ENCODE measurements at places on chromosomes 7 and 10. TPM values are rescaled to one million over a fixed set of nuclear protein-coding genes. Genes with fewer than 3 reads are reported as not detected.

- no peak for DNase-seq
Measured at GRCh38 chr10:5782174-5782573, 31.1 kb downstream of the GDI2 start.

- no peak for DNase-seq
Measured at GRCh38 chr7:157409149-157409752, 72.4 kb downstream of the DNAJB6 start.

GRCh38 chr10:120827251-120827875, 23.8 kb upstream of the WDR11 start:
- no peak for DNase-seq

DNA sequence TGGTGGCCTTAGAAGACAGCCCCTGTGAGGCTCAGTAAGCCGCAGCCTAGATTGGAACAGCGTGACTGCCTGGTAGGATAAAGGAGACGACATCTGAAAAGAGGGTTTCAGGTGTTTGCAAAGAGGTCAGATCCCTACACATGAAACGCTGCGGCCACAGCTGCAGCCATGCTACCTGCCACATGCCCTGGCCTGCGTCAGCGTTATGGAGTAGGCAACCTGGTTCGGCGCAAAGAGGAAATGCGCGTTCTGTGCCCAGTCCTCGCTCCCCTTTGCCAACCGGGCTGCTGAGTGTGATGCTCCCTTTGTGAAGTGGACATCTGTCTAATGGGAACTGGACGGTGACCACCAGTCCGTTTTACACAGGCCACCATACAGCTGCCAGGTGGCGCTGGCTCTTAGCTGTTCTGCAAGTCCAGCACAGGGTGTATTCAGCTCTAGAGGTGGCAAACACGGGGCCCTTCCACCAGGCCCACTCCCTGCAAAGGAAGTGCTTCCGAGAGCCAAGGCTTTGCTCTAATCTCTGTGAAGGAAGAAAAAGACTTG, 160.3 kb downstream of the CELF2 start:
- no peak for DNase-seq

- no peak for DNase-seq
Measured at GRCh38 chr10:24790073-24790472, 66.4 kb upstream of the ARHGAP21 start.

- DNase-seq, result no peak
Measured at GRCh38 chr7:129245533-129245932, 20.7 kb downstream of the AHCYL2 start.

GRCh38 chr7:129501760-129502707, at the start of gene SMKR1:
Gene SMKR1, plus strand, starts transcription at chr7:129502531. Its CDS starts 294 bp downstream, at chr7:129502825.
- peak; percentile 56 for DNase-seq

- no peak for DNase-seq
Measured at GRCh38 chr7:31028006-31028405, 24.1 kb upstream of the ADCYAP1R1 start.

DNA sequence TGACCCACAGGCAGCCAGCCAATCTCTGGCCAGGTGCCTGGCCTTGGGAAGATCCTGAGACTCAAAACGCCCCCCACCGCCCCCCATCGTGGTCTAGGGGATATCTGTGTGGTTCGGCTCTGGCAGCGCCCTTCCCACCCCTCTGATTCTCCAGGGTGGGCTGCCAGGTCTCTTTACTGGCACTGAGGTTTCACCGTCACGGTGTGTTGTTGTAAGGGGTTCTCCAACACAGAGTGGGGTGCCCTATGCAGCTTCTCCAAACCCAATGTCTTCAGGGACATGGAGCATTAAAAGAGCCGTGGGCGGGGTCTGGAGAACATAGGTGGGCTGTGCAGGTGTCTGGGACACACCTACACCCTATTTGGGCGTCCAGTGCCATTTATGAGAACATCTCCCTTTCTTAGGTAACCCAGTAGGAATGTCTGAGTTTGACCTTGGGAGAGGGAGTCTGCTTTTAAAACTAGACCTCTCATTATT, 1.5 kb downstream of the MAFK start:
- no peak for DNase-seq

- DNase-seq, result no peak
Measured at GRCh38 chr7:122211362-122211761, 67.3 kb upstream of the AASS start.

- DNase-seq, result no peak
Measured at GRCh38 chr7:46681865-46682503, 760.9 kb upstream of the IGFBP3 start.

- DNase-seq, result no peak
Measured at GRCh38 chr7:17131060-17131345, 167.4 kb upstream of the AHR start.

- DNase-seq, result no peak
Measured at GRCh38 chr7:92020636-92021035, 80.0 kb downstream of the AKAP9 start.

DNA sequence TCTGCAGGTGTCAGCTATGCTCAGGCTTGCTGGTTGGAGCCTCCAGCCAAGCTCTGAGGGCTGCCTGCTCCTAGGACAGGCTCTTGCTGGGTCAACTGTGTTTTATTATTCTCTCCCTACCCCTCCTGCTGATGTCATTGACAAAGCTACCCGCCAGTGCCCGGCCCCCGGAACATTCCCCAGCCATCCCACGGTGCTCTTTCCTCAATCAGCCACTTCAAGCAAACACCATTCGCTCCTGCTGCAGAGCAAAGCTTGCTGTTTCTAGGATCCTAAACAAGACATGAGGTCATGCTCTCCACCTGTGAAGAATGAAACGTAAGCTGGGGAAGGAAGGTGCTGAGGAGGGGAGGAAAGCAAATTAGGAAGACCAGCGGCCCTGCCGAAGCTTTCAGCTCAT, 2.1 kb upstream of the C10orf71 start:
- no peak for DNase-seq

- DNase-seq, result no peak
Measured at GRCh38 chr7:148304083-148304335, 286.6 kb upstream of the C7orf33 start.

- DNase-seq, result no peak
Measured at GRCh38 chr10:118407777-118408176, 65.7 kb upstream of the FAM204A start.

- no peak for DNase-seq
Measured at GRCh38 chr7:105306298-105306748, 82.4 kb downstream of the SRPK2 start.

DNA sequence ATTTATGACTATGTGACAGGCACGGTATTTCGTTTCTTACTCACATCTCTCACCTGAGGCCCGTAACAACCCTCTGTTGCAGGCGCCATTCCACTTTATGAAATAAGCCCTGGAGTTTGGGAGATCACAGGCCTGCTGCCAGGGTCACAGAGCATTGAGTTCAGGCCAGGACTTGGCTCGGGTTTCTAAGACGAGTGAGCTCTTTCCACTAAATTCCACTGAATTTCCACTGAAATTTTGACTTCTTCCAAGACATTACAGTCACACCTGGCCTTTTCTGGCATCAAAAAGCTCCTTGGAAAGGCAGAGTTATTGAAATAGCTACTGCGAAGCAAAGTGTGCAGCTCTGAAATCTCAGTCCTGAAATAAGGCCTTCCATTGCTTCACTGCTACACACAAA, 282.8 kb upstream of the MGMT start:
- DNase-seq, result no peak

GRCh38 chr10:133040198-133040597, 47.5 kb upstream of the ADGRA1 start:
- DNase-seq, result no peak

DNA sequence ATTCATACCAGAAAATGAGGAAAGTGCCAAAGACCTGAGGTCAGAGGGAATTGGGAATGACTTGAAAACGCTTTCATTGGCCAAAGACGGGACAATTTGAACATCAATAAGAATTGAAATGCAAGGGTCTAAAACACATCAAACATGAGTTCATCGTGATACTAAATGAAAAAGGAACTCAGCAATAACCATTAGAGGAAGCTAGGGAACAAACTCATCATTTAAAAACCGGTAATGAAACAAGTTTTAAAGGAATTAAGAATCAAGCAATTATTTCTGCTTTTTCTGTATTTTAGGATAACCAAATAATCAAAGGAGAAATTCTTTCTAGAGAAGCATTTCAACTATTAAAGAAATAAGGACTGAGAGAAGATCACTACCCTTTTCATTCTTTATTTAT, 303.1 kb downstream of the ARHGAP12 start:
- no peak for DNase-seq

- DNase-seq, result no peak
Measured at GRCh38 chr7:120927454-120928103, 23.0 kb upstream of the ING3 start.

AGR3 gene
- not detected for total RNA-seq

PIK3AP1 gene
- total RNA-seq, result 1.3 TPM

DNAJC30 gene
- 11.1 TPM for total RNA-seq

MKX gene
- not detected for total RNA-seq

CREB3L2 gene
- total RNA-seq, result 51.1 TPM

ETV1 gene
- total RNA-seq, result 89.4 TPM

PLAU gene
- 4.2 TPM for total RNA-seq

PCDH15 gene
- total RNA-seq, result 17.4 TPM

DTX2 gene
- 23.7 TPM for total RNA-seq

Data from neural crest cell (in vitro differentiated cells).